ENCODE measurements at places on chromosomes 13 and 19.

DNA sequence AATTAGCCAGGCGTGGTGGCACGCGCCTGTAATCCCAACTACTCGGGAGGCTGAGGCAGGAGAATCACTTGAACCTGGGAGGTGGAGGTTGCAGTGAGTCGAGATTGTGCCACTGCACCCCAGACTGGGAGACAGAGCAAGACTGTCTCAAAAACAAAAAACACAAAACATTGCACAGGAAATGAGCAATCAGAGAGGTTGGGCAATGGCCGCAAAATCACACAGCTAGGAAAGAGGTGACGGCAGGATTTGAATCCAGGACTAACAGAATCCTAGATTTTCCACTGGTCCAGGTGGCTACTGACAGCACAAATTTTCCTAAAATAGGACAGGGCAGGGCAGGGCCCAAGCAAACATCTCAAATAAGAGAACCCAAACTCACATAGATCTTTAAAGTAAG lies 23.3 kb downstream of the PTPRS start:
- no peak for DNase-seq

GRCh38 chr19:48637948-48638830 lies 1.0 kb upstream of the DBP start:
- peak; percentile 90 for DNase-seq

DNA sequence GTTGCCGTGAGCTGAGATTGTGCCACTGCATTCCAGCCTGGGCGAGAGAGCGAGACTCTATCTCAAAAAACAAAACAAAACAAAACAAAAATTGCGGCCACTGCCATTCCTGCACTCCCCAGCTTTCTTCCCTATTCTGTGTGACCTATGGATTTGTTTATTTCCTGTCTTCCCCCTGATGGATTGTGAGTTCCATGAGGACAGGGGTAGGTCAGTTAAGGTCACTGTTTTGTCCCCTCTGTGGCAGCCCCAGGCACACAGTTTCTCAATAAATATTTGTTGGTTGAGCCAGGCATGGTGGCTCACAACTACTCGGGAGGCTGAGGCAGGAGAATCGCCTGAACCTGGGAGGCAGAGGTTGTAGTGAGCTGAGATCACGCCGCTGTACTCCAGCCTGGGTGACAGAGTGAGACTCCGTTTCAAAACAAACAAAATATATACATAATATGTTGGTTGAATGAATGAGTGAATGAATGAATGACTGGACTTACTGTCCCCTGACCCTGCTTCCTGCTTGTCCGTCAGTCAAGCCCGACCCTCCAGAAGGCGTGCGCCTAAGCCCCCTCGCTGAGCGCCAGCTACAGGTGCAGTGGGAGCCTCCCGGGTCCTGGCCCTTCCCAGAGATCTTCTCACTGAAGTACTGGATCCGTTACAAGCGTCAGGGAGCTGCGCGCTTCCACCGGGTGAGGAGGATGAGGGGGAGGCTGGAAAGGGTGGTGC lies 5.0 kb downstream of the EBI3 start:
- no peak for DNase-seq

GRCh38 chr13:33411312-33411711 lies 125.8 kb upstream of the STARD13 start:
- DNase-seq = no peak

- no peak for DNase-seq
Observed at GRCh38 chr13:94722609-94723345, 10.4 kb upstream of the SOX21 start.

GRCh38 chr19:30029721-30030510 lies 87.9 kb downstream of the URI1 start:
- no peak for DNase-seq

- no peak for DNase-seq
Observed at GRCh38 chr19:6412061-6412446, 12.6 kb downstream of the KHSRP start.

DNA sequence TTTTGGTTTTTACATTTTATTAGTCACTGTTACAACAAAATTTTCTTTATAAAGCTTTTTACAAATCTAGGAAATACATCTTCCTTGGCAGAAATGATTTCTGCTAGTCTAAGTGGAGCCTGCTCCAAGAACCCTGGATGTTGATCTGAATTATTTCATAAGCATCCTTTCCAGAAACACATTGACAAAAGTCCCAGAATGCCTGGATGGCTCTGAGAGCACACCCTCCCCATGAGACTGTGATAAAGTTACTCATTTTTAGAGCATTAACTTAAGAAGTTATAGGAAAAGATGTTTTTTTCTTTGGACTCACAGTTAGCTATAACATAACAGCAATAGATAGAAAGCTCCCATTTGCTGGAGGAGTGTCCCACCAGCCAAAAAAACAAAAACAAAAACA lies 559.6 kb upstream of the SPRY2 start:
- DNase-seq = no peak

DNA sequence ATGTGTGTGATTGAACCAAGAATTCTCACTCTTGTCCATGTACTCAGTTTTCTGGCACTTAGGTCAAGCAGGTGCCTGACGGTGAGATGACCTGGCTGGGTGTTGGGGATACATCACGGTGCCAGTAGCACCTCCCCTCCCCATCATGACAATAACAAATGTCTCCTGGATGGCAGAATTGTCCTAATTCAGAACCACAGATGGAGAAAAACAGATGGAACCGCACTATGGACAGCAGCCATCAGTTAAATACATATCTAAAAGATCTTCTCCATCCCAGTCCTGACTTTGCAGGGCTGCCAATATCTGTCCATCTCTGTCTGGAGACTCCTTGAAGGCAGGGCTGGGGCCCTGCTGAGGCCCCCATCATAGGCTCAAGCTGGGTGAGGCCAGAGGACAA lies 126.9 kb downstream of the PTPRS start:
- DNase-seq = no peak

DNA sequence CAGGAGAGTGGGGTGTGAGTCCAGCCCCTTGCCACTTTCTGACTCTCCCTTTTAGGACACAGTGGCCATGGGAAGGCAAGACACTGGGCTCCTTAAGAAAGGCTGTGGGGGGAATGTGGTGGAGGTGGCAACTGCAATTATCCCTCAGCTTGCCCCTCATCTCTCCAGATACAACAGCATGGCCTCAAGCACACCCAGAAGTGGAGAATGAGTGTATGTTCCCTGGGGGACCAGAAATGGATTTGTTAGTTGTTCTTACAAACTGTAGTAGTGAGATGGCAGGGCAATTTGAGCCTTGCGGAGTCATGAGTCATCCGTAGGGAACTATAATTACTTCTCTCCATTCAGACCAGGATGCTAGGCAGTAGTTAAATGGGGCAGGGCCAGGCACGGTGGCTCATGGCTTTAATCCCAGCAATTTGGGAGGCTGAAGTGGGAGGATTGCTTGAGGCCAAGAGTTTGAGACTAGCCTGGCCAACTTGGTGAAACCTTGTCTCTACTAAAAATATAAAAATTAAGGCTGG lies 25.6 kb upstream of the CXCL17 start:
- DNase-seq = peak; percentile 75

DNA sequence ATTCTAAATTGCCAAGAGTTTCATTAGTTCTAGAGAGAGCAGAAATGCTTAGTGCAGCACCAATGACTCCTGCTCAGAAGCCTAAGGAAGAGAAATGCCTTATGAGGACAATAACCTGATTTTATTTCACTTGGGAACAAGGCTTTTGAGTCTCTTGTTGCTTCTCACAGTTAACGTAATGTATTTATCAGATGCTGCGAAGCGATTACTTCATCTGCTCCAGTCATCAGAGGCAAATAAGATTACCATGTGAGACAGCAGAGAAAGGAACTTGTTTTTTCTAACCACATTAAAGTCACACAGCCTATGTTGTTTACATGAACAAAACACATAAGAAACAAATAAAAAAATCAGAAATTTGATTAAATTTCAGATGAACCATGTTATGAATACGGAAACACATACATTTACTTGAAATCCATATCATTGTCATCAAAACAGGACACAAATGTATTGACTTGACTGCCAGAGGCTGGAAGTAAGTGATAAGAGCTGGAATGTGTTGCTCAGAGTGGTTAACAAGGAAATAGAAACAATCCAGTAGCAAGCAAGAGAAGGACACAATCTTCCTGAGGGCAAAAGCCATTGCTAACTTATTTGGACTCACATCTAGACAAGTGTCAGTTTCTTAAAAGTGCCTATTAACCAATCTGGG lies 147.3 kb downstream of the LHFPL6 start:
- no peak for DNase-seq

GRCh38 chr13:62635161-62635560 lies 1219.5 kb upstream of the PCDH20 start:
- no peak for DNase-seq

DNA sequence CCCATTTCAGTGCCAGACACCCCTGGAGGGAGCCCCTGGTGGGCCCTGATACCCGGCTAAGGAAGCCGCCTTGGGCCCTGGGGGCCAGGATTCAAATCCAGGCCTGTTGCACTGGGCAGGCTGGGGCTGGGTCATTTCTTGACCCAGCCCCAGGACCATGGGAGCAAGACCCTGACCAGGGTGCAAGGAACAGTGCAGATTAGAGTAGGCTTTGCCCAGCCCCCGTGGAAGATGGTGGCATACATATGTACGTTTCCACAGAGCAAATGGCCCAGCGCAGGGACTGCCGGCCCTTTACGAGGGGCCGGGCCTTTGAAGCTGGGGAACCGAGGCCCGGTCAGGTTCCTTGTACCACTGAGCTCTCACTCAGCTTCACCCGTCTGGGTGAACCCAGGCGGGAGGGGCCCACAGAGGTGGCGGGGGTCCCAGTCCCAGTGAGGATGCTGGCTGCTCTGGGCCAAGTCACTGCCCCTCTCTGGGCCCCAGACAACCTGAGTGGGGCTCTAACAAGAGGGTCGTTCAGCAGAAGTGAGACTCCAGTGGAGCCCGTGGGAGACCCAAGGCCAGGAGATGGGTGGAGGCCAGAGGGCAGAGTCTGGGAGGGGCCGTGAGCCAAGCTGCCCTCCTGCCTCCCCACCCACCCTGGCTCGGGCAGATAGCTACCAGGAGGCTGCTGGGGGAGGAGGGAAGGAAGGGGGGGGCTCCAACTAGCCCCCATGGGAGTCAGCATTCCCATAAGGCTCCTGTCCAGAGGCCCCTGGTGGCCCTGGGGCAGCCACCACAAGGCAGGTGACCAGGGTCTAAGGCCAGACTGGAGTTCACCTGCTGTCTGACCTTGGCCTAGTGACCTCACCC lies 2.7 kb downstream of the MKNK2 start:
- DNase-seq = peak; percentile 14

GRCh38 chr13:46861959-46862358 lies 34.9 kb downstream of the HTR2A start:
- no peak for DNase-seq

DNA sequence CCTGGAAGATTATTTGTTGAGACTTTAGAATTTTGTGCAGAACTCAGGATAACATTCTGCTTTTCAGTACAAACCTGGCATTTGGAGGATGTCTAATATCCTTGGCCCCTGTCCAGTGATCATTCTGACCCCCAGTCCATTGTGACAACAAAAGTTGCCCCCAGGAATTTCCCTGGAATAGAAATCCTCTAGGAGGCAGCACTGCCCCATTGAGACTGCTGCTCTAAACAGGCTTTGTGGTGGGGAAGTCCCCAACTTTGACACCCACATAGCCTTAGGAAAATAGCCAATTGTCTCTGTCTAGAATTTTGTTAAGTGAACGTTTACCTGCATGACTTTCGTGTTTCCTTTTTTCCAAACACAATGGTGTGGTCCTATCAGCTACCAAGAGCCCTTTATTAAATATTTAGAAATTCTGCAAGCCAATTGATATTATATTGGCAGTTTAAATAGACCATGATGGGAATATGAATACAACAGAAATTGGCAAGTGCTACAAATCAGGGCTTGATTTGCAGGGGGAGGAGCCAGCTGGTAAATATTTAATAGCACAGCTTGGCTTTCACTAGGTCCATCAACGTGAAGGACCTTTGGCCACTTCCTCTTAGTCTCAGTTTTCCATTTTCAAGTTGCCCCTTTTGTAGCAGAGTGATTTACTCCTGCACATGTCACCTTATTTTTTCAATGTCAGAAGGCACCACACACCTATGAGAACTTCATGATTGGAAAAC lies 451.7 kb downstream of the EFNB2 start:
- DNase-seq = peak; percentile 69

DNA sequence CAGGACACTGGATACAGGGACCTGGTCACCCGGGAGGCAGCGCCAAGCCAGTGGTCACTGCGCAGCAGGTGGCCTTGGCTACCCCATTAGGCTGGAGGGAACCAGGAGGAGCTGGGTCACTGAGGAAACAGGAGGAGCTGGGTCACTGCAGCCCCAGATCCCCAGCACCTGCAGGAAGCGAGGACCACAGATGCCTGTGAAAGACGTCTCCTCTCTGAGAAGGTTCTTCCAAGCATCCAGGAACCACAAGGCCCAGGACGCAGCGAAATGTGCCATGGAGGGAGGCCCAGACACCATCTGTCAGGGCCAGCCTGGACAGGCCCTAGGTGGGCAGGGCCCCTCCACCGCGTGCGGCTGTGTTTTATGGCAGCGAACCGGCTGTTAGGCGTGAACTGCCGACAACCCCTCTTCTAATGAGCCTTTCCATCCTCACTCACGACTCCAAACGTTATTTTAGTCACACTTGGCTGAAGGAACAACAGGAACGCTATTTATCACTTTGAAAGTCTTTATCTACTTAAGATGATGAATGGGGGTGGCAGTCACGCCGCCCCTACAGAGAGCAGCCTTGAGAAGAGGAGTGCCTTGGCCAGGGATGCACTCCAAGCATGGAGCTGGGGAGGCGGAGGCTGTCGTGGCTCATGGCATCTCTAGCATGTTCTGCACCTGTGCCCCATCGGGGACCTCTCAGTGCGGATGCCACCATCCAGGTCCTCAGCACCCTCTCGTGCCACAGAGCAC lies 53.3 kb downstream of the CEBPG start:
- DNase-seq = no peak

DNA sequence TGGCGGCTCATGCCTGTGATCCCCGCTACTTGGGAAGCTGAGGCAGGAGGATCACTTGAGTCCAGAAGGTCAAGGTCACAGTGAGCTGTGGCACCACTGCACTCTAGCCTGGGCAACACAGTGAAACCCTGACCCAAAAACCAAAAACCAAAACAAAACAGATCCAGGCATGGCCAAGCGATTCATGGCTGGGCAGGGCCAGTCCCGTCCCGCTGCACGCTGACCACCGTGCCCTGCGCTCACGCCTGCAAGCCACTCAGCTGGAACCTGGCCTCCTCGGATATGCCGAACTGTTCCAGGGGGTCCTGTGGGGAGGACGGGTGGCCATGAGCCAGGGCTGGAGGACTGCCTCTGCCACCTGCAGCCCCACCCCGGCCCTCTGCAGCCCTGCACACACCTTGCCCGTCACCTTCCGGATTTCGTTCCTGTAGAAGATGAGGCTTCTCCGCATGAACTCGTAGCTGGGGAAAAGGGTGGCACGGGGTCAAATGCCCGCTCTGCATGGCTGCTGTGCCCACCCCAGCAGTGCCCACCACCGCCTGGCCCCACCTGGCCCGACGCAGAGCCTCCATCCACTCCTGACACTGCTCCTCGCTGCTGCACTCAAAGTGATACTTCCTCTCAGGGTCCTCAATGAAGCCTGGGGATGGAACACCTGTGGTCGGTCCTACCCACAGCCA lies 2.4 kb downstream of the PLEKHJ1 start:
- DNase-seq = no peak

GRCh38 chr13:52911340-52911739 lies 62.9 kb upstream of the PCDH8 start:
- no peak for DNase-seq

GRCh38 chr13:45295536-45295935 lies 45.4 kb downstream of the TPT1 start:
- no peak for DNase-seq

- no peak for DNase-seq
Observed at GRCh38 chr19:34618410-34618809, 58.5 kb downstream of the SCGB2B2 start.

GRCh38 chr13:78015782-78016181 lies 97.2 kb upstream of the EDNRB start:
- no peak for DNase-seq

GRCh38 chr13:28420704-28421103 lies 74.2 kb downstream of the FLT1 start:
- no peak for DNase-seq

Measured in small intestine (tissue), 16 donors.